ENCODE measurements at places on chromosomes 7 and 10. TPM values are rescaled to one million over a fixed set of nuclear protein-coding genes. Genes with fewer than 3 reads are reported as not detected.

Gene ATOH7
- total RNA-seq = 1.2 TPM

Gene NACAD
- total RNA-seq = 6.9 TPM

- no peak for DNase-seq
- H3K27ac ChIP-seq = no peak overlapping the region
- no peaks in the 10 kb centered on the region for H3K27me3 ChIP-seq
- no peak overlapping the region for H3K4me3 ChIP-seq
- H3K4me1 ChIP-seq = no peaks in the 10 kb centered on the region
- H3K36me3 ChIP-seq = no peaks in the 10 kb centered on the region
These were observed 1080.6 kb upstream of the LRRN3 start for GRCh38 chr7:110010359-110010758.

DNA sequence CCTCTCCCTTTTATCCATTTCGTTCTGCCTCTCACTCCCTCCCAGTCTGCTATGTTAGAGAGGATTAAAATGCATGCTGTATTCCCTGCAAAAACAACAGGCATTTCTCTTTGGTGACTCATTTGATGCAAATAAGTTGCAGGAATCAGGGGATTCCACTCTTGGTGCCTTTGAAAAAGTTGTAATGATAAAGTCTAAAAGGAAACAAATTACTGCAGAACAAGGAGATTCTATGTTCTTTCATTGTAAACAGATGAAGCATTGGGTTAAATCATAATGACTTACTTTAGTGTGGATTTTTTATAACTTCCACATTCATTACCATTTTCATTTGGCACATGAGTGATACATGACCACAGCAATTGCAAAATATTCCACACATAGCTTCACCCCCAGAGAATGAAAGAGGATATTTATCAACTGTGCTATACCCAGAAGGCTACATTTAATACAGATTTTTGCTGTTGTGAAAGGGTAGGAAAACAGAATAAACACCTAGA lies 33.4 kb upstream of the ABLIM1 start:
- no peak overlapping the region for H3K4me3 ChIP-seq
- DNase-seq = no peak
- no peak overlapping the region for H3K27ac ChIP-seq

DNA sequence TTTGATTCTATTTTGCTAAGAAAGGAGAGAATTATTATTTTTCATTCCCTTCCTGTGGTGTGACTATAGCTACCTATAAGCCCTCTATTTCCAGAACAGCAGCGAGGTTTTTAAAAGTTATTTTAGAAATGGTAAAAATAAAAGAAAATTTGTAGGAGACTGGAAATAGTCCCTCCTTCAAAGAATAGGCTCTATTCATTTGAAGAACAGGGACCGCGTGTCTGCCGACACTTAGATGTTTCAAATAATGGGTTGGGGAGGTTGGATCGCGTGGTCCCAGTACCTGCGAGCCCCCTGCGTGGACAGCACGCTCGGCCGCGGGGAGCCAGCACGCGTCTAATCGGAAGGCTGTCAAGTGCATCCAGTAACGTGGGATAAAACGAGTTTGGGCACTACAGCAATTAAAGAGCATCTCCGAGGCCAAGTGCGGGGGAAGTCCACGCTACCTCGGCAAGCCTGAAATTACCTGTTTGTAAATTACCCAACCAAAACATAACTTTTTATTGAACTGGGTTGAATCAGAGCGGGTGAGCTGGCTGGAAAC lies 1.0 kb downstream of the CACNA2D1 start:
- peak overlapping the region; percentile 86 for H3K4me3 ChIP-seq
- peak; percentile 54 for DNase-seq
- H3K4me1 ChIP-seq = peaks cover 7% of the 10 kb centered on the region
- no peaks in the 10 kb centered on the region for H3K36me3 ChIP-seq
- no peaks in the 10 kb centered on the region for H3K27me3 ChIP-seq

DNA sequence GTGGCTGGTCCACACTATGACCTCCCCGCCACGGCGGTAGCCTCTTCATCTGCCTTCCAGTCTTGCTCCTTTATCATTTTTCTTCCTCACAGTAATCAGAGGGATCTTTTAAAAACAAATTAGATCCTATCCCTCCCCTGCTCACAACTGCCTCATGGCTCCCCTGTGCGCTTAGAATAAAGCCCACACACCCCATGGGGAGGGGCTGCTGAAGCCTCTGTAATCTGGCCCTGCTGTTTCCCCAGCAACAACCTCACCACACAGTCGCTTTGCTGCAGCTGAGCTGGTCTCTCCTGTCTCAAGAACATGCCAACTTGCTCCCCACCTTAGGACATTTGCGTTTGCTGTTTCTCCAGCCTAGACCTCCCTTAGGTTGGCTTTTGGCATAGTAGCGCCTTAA lies 41.0 kb downstream of the SP8 start:
- H3K4me3 ChIP-seq = no peak overlapping the region
- no peak for DNase-seq
- H3K4me1 ChIP-seq = no peaks in the 10 kb centered on the region
- no peaks in the 10 kb centered on the region for H3K27me3 ChIP-seq
- H3K27ac ChIP-seq = no peak overlapping the region

DNA sequence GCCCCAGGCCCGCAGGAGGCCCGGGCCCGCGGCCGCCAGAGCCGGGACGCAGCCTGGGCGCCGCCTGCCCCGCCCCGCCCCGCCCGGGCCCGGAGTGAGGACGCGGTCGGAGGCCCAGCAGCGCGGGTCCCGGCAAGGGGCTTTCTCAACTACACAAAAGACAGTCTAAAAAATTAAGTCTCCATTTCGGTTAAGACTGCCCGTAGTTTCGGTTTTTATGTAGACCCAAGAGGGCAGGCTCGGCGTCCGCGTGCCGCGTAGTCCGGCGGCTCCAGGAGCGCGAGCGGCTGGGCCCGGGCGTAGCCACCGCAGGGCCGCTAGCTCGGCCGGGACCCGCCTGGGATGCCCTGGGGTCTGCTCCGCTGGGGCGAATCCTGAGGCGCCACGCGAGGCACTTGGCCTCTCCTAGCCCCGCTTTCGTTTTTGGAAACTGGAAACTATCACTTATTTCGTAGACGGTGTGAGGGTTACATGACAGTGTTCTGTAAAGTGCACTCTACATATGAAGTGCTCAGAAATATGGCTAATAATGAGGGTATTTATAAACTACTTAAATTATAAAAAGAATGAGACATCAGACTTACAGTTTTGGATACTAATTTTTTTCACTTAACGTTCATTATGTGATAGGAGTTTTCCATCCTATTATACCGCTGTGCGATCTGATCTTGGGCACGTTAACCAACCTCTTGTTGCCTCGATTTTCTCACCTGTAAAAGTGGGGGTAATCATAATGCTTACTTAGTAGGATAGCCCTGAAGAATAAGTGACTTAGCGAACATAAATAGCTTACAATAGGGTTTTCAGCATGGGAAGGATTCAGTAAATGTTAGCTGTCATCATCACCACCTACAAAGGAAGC lies 573 bp downstream of the BLVRA start:
- peak overlapping the region; percentile 82 for H3K4me3 ChIP-seq
- no peaks in the 10 kb centered on the region for H3K36me3 ChIP-seq
- H3K4me1 ChIP-seq = peaks cover 3% of the 10 kb centered on the region
- H3K27ac ChIP-seq = peak overlapping the region; percentile 82

DNA sequence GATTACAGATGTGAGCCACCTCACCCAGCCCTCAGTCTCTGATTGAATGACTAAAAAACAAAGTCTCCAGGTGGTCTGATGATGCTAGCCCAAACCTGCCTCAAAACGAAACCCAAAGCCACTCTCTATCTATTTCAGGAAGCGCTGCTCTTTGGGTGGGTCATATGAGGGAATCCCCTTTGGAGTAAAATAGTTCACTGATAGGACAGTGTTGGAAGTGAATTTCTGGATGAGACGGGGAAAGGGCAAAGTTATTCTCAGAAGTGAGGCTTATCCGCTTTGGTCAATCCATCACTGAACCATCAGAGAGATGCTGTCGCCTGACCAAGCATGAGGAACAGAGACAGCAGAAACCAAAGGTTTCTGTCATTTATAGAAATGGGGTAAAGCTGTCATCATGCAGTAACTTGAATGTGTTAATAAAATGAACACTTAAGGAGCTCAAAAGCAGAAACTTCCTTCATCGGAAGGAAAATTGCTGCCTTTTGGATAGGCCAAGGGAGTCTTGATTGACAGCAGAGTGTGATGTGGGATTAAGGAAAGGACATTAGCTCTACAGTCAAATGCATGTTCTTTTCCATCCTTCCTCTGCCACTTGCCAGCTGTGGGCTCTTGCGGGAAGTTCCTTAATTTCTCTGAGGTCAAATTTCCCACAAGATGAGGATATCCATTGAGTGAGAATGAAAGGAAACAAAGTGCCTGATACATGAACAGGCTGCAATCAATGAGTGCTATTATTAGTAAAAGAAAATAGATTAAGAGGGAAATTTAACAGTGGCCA lies 64.9 kb upstream of the C1QL3 start:
- H3K27ac ChIP-seq = no peak overlapping the region
- no peaks in the 10 kb centered on the region for H3K27me3 ChIP-seq
- H3K4me1 ChIP-seq = no peaks in the 10 kb centered on the region
- no peak for DNase-seq
- no peaks in the 10 kb centered on the region for H3K36me3 ChIP-seq

DNA sequence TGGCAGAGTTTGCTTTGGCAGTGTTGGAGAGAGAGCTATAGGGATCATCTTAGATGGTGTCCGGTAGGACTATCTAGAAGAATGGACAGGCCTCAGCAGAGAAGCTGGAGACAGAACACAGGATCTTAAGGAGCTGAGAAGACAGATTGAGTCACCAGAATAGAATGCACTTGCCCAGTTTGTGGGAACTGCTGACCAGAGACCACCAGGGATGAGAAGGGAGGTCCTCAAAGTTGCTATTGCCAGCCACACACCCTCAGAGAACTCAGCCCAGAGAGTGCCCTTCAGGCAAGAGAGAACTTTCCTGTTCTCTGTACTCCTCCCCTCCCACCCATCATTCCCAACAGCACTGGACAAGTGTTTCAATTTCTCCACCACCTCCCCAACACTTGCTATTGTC lies 25.3 kb upstream of the GALNT11 start:
- H3K4me3 ChIP-seq = no peak overlapping the region
- H3K4me1 ChIP-seq = no peaks in the 10 kb centered on the region
- no peaks in the 10 kb centered on the region for H3K36me3 ChIP-seq
- no peak for DNase-seq
- H3K27me3 ChIP-seq = no peaks in the 10 kb centered on the region

- DNase-seq = no peak
- H3K27ac ChIP-seq = no peak overlapping the region
- no peak overlapping the region for H3K4me3 ChIP-seq
- no peaks in the 10 kb centered on the region for H3K36me3 ChIP-seq
- H3K4me1 ChIP-seq = no peaks in the 10 kb centered on the region
- no peaks in the 10 kb centered on the region for H3K27me3 ChIP-seq
These were observed 162.4 kb downstream of the COBL start for GRCh38 chr7:51154201-51154600.

DNA sequence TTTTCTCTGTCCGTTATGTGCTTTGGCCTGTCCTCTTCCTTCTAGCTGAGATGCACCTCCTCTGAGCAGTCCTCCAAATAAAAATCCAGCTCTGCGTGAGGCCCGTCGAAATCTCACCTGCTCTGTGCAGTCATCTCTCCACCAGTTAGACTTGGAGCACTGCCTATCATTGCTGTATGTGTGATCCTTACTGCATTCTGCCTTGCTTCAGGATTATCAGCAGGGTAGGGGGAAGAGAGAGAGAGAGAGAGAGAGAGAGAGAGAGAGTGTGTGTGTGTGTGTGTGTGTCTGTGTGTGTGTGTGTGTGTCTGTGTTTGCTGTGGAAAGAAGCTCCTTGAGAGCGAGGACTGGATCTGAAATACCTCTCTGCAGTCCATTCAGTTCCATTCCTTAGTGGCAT lies 129.4 kb downstream of the CCNY start:
- no peaks in the 10 kb centered on the region for H3K27me3 ChIP-seq
- H3K36me3 ChIP-seq = no peaks in the 10 kb centered on the region
- no peak overlapping the region for H3K27ac ChIP-seq
- peaks cover 7% of the 10 kb centered on the region for H3K4me1 ChIP-seq

GRCh38 chr10:68633816-68634466 lies 73.8 kb downstream of the TET1 start:
- H3K4me1 ChIP-seq = peaks cover 3% of the 10 kb centered on the region
- DNase-seq = no peak
- no peak overlapping the region for H3K4me3 ChIP-seq
- no peaks in the 10 kb centered on the region for H3K36me3 ChIP-seq
- no peak overlapping the region for H3K27ac ChIP-seq

GRCh38 chr10:61620506-61620905 lies 42.2 kb upstream of the CABCOCO1 start:
- no peak for DNase-seq
- H3K36me3 ChIP-seq = no peaks in the 10 kb centered on the region
- no peaks in the 10 kb centered on the region for H3K4me1 ChIP-seq
- no peaks in the 10 kb centered on the region for H3K27me3 ChIP-seq

- H3K27ac ChIP-seq = no peak overlapping the region
- DNase-seq = no peak
- no peaks in the 10 kb centered on the region for H3K27me3 ChIP-seq
- H3K36me3 ChIP-seq = no peaks in the 10 kb centered on the region
These were observed 94.0 kb downstream of the NPSR1 start for GRCh38 chr7:34751725-34752643.

GRCh38 chr7:69736126-69736810 lies 138.0 kb downstream of the AUTS2 start:
- no peaks in the 10 kb centered on the region for H3K36me3 ChIP-seq
- no peak for DNase-seq
- H3K4me1 ChIP-seq = no peaks in the 10 kb centered on the region
- H3K27me3 ChIP-seq = no peaks in the 10 kb centered on the region

DNA sequence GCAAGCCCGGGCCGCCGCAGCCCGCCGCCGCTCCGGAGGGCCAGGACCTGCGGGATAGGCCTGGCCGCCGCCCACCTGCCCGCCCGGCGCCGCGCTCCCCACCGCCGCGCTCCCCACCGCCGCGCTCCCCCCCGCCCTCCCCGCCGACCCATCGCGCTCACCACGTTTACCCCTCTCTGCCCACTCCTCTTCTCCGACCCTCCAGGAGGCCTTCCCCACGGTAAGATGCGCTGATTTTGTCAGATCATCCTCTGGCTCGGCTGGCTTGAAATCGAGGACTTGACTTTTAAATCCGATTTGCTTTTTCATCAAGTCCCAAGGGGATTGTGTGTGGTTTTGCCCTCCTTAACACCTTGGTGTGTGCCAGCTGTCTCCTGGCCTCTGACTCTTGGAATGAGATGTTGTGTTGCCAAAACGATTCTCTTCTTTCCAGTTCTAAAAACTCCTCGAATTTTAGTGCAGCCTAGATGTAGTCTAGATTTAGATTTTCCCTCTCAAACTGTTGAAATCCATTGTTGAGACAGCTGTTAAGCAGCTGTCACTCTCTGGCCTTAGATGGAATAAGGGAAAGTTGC lies 738 bp downstream of the POM121 start:
- H3K36me3 ChIP-seq = no peaks in the 10 kb centered on the region
- no peaks in the 10 kb centered on the region for H3K27me3 ChIP-seq
- peaks cover 15% of the 10 kb centered on the region for H3K4me1 ChIP-seq
- H3K4me3 ChIP-seq = peak overlapping the region; percentile 83

DNA sequence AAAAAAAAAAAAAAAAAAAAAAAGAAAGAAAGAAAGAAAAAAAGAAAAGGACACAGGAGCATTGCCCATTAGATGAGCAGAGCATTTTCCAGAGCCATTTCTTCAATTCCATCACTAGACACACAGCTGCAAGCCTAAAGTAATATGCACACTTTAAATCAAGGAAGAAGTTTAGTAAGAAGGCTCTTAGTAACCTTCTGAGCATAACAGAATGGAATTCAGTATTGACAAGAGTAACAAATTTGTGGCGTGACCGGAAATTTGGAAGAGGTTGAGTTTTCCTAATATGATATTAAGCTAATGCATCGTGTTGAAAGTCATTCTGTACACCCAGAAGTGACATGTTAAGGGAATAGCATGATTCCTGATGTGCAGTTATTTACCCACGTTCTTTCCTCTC lies 35.3 kb downstream of the SMURF1 start:
- no peaks in the 10 kb centered on the region for H3K27me3 ChIP-seq
- peak overlapping the region; percentile 51 for H3K27ac ChIP-seq
- peaks cover 18% of the 10 kb centered on the region for H3K4me1 ChIP-seq
- no peaks in the 10 kb centered on the region for H3K36me3 ChIP-seq
- DNase-seq = no peak

Data from testis (tissue), 5 donors.